Stimulated activated CD4-positive, alpha-beta T cell treated with anti-CD3 and anti-CD28 coated beads, Interleukin-1b, Interleukin-23, amount 100 ng/mL, for 4 hours (primary cell): ENCODE measurements at places on chromosomes 6 and 20.

DNA sequence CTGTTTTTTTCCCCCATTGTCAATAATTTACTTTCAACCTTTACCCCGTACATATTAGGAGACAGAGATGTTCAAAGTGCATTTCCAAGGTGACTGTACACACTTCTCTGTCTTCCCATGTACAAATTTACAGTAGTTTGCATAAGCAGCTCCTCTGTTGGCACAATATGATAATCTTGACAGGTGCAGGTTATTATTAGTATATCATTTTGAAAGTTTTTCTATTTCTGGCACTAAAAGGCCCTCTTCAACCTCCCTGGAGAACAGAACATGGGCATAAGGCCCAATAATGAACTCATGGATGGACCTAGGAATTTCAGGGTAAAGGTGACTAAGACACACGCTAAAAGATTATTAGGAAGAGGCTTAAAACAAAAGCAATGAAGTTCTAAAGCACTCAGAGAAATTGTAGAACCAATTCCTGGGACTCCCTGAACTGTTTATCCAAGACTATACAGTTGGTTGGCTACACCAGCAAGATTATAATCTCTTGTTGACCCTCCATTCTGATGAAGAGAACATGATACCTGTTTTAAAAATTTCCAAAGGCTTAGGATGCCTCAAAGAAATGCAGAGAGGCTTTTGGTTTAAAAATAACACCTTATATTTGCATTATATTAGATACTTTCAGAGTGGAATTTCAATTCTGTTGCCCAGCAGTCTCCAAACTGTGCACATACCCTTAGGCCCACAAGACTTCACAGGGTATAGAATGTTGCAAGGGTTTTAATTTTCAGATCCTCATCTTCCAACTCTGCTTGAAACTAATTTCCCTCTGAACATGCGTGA is 1.1 kb downstream of the AIG1 start:
- no peak for DNase-seq

GRCh38 chr6:93624408-93624807 is 205.0 kb upstream of the EPHA7 start:
- DNase-seq, result no peak

GRCh38 chr6:53852805-53853204 is 58.0 kb downstream of the LRRC1 start:
- no peak for DNase-seq

DNA sequence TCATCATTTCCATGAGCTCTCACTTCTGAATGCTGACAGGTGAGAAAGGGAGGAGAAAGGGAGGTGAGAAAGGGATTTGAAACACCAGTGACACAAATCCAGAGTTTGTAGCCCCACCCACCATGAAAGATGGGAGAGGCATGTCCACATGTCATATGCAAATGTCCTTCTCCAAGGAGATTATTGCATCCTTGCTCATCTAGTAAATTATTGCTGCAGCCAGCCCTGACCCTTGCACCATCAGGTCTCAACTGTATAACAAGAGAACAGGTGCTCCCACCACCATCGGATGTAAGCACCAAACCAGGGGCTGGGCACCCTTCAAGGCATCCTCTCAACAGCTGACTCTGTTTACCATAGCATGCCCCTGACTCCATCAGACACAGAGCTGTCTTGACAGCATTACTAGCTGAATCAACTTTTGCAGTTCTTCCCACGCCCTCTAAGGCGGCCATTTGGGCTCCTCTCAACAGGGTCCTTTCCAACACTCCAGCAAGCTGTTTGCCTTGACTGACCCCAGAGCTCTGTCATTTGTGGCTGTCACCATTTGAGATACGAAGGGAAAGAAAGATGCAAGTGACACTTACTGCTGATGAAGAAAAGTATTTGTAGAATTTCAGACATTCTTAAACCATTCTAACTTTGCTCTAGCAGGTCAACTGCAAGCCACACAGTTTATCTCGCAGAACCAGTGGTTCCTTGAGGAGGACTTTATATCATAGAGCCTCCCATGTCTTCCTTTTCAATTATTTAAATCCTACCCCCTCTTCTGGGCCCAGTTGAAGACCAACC is 14.2 kb downstream of the GFOD1 start:
- DNase-seq, result no peak

- no peak for DNase-seq
Measured at GRCh38 chr6:108969776-108970175, 121.6 kb downstream of the ARMC2 start.

GRCh38 chr6:148250975-148251685 is 91.5 kb upstream of the SASH1 start:
- DNase-seq, result no peak

DNA sequence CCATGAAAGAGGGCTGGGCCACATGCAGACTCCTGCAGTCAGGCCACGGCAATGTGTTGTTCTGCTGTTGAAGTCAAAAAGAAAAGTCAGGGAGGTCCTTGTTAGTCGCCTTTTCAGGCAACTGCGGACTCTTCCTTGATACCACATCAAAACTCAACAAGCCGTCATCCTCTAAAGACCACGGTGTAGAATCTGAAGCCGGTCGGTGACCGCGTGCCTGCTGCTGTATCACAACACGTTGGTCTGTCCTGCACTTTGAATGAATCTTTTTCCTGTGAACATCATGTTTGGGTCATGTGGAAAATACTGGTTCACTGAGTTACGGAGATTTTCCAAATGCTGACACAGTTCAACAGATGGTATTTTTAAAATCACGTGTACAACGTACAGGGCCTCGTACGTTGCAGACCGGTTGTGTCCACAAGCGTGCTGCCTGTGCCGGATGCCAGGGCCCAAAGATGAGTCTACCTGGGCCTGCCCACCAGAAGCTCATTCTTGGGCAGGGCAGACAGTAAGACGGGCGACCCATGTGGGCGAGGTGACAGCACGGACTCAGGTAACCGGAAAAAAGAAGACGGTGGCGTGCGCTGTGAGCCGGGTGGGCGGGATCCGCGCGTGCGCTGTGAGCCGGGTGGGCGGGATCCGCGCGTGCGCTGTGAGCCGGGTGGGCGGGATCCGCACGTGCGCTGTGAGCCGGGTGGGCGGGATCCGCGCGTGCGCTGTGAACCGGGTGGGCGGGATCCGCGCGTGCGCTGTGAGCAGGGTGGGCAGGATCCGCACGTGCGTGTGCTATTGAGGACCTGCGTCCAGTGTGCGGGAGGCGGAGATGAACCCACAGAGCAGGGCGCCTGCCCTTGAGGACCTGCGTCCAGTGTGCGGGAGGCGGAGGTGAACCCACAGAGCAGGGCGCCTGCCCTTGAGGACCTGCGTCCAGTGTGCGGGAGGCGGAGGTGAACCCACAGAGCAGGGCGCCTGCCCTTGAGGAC is 114.5 kb downstream of the FAM120B start:
- no peak for DNase-seq

DNA sequence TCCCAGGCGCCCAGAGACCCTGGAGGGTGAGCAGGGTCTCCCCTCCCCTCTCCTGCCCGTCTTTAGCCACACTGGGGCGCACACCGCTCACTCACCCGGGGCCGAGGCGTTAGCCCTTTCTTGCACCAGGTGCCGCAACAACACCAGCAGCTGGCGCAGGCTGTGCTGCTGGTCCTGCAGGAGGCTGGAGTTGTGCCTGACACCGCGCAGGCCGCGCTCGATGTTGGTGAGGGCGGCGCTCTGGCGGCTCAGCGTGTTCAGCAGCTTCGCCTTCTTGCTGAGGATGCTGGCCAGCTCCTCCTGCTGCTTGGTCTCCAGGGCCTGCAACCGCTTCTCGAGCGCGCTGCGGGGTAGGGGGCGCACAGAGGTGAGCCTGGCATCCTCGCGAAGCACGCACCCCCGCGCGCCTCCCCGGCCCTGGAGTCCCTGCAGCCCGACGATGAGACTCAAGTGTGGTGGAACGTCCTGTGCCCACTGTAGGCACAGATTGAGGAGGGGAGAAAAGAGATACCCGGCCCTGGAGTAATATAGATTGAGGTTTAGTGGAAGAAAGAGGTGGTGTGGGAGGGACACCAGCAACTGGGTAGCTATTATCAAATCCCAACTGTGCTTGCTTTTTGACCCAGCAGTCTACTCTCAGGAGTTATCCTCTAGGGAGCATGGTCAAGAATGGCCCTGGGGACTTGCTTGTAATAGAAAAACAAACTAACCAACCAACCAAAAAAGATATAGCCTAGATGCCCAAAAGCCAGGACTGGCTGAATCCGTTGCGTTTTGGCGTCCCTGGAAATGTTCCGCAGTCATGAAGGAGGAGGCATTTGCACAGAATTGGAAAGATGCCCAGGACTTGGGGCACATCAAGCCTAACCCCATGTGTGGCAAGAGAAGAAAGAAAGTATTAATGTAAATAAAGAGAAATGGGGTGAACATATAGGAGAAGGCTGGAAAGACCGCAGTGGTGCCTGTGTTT is 30.9 kb downstream of the ANGPT4 start:
- no peak for DNase-seq

GRCh38 chr6:43779852-43780236 is 9.8 kb downstream of the VEGFA start:
- DNase-seq, result no peak

DNA sequence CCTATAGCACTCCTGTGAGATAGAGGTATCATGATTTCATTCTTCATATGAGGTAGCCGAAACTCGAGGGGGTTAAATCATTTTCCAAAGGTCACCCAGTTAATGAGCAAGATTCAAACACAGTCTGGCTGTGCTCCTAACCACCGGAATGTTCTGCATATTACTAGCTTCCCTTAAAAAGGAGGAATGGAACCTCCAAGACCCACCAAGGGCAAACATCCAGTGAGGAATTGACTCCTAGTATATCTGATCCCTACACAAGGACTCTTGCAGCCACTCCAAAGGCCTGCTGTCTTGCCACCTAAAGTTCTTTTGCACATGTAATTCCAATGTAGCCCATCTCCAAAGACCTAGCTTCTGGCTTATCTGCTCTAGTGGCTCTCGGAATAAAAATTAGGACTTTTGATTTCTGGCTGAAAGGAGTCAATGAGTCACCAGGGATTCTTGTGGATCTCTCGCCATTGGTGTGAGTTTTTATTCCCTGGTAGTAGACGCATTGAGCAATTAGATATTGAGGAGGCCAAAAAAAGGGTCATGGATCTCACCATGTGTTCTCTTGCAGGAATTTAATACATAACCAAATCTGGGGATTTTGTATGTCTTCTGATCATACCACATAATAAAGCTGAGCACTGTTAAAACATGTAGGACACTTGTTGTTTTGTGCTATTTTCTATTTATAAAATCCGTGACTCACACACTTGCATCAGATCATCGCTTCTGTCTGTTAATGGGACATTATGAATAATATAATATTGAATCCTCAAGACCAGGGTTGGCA is 9.1 kb downstream of the BCAS1 start:
- no peak for DNase-seq

DNA sequence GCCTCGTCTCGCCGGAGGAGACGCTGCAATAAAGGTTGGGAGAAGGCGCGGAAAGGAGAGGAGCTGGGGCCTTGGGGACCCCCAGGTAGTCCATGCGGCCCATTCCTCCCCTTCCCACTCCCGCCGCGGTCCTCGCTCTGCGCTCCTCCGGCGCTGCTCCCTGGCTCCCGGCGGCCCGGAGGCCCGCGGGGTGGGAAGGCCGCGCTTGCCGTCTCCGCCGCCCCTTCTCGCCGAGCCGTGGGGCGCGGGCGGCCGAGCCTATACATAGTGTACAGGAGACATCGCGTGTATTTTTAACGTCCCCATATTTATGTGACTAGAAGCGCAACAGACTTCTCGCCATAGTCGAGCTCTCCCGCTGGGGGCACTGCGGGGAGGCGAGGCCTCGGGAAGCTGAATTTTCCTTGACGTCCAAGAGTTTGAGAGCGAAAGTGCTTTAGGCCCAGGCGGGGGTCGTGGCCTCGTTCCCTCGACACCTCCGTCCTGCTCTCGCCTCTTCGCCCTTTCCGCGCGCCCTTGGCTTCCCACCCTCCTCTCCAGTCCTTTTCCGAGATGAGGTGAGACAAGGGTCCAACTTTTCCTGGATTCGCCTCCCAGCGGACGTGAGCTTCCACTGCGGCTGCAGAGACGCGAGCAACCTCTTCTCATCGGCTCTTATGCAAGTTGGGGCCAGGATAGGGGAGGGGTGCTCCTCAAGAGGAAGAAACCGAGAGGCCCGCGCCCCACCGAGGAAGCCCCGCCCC is 29.0 kb downstream of the SLC12A5 start:
- no peak for DNase-seq

GRCh38 chr20:18919996-18920395 is 106.4 kb downstream of the SCP2D1 start:
- DNase-seq, result no peak

DNA sequence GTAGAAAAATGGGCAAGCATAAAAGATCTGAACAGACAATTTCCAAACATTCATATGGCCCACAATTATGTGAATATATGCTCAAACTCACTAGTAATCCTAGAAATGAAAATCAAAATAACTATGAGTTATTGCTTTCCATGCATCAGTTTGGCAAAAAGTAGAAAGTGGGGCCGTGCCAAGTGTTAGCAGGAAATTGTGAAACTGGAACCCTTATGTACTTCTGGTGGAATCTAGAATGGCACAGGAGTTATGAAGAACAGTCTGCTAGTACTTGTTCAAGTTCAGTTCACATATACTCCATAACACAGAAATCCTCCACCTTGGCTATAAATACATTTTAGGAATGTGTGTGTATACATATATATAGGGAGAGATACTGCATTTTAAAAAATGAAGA is 89.8 kb downstream of the EYA2 start:
- DNase-seq, result no peak

- DNase-seq, result no peak
Measured at GRCh38 chr20:63767886-63768285, 28.3 kb downstream of the SLC2A4RG start.

- no peak for DNase-seq
Measured at GRCh38 chr6:83514866-83515466, 2.6 kb downstream of the PRSS35 start.

- DNase-seq, result peak; percentile 27
Measured at GRCh38 chr20:24027229-24027628, 38.6 kb upstream of the GGTLC1 start.

DNA sequence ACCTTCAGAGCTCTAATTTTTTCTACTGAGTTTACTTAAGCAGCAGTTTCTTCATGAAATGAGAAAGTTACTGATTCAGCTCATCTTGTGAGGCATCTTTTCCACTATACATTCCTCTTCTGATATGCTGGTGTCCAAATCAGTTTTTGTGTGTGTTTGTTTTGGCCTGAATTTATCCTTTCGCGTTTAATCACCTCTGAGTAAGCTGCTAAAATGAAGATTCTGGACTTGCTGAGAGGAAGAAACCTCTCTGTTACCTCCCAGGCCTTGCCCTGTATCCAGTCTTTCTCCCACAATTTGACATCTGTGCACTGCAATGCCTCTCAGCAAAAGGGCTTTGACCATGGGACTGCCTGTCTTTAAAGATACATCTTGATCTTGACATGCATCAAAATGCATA is 536.2 kb upstream of the NRSN1 start:
- no peak for DNase-seq

GRCh38 chr6:156485150-156485549 is 292.0 kb upstream of the ARID1B start:
- DNase-seq, result no peak

- no peak for DNase-seq
Measured at GRCh38 chr6:100573166-100573565, 108.4 kb upstream of the SIM1 start.

- DNase-seq, result no peak
Measured at GRCh38 chr6:155968921-155969320, 513.3 kb upstream of the NOX3 start.

- DNase-seq, result no peak
Measured at GRCh38 chr6:400815-401214, 9.3 kb downstream of the IRF4 start.
